ENCODE measurements at places on chromosomes 6 and 20.
A peak's percentile ranks its signal among the peaks of the same experiment; 100 is the strongest.

GRCh38 chr6:10478187-10479040, 42.7 kb upstream of the GCNT2 start:
- peak; percentile 75 for DNase-seq

DNA sequence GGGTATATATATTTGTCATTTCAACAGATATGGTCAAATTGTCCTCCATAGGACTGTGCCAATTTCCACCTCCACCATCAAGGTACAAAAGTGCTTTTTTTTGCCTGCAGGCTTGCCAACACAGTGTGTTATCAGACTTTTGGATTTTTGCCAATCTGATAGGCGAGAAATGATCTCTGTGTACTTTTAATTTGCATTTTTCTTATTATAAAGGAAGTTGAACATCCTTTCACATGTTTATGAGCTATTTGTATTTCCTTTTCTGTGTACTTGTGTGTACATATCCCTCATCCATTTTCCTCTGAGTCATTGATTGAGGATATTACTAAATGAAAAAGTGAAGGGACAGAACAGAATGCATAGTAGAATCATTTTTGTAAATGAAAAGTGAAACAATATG, 39.0 kb upstream of the PTPN1 start:
- DNase-seq = no peak

DNA sequence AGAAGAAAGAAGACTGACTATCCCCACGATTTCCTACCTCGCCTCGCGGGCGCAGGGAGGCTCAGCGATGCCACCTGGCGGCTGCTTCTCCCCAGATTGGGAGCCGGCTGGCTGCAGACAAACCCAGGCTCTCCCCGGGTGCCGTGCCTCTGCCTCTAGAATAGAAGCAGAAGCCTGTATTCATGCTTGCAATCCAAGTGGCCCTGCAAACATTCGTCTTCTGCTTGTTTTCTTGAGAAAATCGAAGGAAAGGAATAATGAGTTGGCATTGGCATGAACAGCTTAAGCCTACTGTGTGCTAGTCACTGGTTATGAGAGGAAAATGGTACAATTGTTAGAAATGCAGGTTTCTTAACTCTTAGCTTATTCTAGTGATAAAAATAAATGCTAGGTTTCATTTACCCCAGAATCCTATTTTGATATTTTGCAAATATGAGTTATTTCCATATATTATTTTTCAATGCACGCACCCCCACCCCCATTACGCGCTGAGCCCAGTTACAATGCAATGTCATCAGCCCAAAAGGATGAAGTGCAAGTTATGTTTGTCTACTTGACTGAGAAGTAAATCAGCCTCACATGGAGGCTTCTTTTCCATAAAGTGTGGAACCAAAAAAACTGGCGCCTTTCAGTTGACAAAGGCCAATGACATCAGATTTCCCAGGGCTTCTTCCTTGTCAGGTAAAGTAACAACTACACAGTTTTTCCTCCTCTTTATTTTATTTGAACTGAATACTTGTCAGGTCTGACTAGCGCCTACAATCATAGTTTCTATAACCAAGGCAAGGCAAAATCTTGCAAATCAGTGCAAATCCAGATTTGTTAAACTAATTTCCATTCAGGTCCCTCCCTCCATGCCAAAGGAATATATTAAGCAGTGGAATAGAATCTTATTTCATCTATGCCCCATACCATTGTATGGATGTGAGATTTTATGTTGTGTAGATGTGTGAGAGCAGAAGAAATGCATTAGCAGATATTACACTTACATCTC, 3.9 kb upstream of the SOX4 start:
- peak; percentile 90 for DNase-seq

DNA sequence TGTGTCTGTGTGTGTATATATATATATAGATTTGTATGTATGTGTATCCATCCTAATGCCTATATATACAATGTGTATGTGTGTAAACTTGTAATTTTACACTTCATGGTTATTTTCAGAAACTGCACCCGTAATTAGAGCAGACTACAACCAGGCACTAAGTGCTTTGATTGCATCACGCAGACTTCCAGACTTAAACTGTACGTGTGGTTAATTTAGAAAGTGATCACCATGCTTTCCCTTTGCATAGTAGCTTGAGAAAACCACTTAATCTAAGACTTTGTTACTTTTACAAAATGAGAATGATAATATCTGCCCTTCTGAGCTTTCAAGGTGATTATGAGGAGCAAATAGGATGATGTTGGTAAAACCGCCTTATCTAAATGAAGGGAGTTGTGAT, 50.1 kb upstream of the E2F3 start:
- no peak for DNase-seq

DNA sequence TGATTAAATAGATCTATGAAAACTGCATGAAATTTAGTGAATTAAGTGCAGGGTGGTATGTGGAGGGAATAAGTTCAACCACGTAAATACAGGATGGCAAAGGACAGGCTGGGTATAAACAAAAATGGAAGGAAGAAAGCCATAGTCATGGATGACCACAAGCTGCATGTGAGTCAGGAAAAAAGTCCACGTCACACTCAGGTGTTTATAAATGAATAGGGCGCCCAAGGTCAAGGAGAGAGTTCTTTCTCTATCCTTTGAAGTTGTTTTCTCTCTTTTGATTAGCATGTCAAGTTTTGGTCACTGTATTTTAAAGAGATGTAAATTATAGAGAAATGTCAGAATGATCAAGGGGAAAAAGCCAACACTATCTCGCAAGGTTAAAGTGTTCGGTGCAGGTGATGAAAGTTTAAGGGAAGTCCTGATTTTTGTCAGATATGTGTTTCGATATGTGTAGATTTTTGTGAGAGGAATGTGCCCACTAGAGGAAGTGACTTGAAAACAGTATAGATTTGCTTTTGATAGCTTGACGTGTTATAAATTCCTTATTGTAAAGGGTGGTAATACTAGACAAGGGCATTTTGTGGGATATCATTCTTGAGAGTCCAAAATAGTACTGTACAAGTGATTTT, 58.7 kb downstream of the MAP3K4 start:
- DNase-seq = no peak

DNA sequence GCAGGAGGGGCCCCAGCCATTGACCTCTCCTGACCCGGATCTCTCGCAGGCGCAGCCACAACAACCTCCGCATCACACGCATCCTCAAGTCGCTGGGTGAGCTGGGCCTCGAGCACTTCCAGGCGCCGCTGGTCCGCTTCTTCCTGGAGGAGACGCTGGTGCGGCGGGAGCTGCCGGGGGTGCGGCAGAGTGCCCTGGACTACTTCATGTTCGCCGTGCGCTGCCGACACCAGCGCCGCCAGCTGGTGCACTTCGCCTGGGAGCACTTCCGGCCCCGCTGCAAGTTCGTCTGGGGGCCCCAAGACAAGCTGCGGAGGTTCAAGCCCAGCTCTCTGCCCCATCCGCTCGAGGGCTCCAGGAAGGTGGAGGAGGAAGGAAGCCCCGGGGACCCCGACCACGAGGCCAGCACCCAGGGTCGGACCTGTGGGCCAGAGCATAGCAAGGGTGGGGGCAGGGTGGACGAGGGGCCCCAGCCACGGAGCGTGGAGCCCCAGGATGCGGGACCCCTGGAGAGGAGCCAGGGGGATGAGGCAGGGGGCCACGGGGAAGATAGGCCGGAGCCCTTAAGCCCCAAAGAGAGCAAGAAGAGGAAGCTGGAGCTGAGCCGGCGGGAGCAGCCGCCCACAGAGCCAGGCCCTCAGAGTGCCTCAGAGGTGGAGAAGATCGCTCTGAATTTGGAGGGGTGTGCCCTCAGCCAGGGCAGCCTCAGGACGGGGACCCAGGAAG, 4.5 kb upstream of the COL9A3 start:
- no peak for DNase-seq

DNA sequence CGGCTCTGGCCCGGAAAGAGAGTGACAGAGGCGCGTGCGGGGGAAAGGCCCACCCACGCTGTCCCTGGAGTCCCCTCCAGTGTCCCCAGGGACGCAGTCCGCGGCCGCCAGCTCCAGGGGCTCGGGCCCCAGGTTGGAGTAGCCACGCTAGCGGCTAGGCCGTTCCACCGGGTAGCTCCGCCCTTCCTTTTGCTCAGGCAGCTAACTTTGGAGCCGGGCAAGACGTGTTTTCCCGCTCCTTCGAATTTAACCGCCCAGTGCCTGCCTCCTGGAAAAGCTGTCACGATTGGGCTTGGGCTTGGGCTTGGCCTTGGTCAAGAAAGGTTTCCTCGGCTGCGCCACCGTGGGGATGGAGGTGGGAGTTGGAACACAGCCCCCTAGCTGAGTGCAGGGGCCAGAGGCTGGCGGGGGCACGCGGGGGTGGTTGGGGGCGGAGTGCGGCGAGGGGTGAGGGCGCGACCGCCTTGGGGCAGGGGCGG, 4.7 kb downstream of the LINC00237 start:
- DNase-seq = peak; percentile 91

GRCh38 chr6:133099573-133099972, 141.6 kb upstream of the EYA4 start:
- DNase-seq = peak; percentile 84

GRCh38 chr20:17767624-17768023, 67.9 kb downstream of the BANF2 start:
- DNase-seq = no peak

DNA sequence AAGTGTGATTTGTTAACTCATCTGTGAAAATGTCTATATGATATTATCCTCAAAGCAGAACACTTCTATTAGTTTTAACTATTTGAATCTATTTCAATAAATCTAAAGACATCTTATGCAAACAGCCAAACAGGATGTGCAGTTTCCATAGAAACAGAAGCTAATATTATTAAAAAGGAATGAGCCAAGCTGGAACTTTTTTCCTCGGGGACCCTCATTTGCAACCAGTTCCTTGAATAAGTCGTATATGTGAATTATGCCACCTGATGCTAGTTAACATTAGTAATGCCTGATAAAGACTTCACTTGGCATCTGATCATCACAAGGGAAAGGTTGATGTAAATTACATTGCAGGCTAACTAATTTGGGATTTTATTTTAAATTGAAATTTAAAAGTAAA, 216.9 kb upstream of the SMLR1 start:
- DNase-seq = no peak

DNA sequence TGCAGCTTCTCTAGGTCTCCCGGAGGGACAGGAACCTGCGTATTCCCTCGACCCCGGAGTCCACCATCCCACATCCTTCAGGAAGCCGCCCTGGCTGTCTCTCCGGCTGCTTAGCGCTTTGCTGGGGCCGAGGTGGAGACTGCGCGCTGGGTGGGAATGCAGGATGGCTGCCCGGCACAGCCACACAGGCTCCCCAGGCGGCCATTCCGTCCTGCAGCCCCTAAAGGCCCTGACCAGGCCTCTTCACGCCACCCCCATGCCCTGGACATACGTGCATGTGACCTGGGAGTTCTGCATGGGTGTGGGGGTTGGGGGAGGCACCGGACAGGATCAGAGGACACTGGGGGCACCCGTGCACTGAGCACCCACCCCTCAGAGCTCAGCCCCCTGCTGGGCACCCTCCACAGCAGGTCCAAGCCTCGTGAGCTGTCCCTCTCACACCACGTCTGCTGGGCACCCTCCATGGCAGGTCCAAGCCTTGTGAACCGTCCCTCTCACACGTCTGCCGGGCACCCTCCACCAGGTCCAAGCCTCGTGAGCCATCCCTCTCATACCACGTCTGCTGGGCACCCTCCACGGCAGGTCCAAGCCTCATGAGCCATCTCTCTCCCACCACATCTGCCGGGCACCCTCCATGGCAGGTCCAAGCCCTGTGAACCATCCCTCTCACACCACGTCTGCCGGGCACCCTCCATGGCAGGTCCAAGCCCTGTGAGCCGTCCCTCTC, 40.4 kb upstream of the CHRNA4 start:
- DNase-seq = no peak

GRCh38 chr6:150905769-150906168, 40.3 kb downstream of the MTHFD1L start:
- peak; percentile 37 for DNase-seq

DNA sequence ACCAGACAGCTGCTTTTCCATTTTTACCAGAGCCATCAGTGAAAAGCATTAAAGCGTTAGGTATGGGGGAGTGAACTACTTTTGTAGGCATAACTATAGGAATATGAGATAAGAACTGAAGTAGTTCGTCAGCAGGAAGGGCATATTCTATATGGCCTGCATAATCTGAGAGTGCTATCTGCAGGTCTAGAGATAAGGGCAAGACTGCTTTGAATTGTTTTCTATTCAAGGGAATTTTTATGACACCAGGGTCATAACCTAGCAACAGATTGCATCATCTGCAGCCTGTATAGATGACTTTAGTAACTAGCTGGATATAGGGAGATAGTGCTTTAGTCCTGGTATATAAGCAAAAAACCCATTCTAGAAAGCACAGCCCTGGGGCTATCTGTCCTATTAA, 437.3 kb upstream of the HTR1E start:
- DNase-seq = peak; percentile 23

DNA sequence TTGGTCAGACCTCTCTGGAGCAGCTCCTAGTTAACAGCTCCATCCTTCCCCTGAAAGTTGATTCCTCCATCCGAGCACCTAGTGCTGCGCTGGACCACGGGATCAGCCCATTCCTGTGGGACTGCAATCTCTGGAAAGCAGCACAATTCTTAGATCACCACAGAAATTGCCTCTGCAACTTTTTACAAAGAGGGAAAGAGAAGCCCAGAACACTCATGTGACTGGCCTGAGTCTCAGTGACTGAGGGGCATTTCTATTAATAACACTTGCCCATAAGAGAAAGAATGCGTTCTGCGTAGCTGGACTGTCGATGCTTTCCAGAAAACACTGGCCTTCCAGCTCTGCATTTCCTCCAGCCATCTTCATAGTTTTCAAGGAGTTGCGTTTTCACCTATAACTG, 18.3 kb downstream of the MPC1 start:
- no peak for DNase-seq

GRCh38 chr6:159953091-159953601, 15.7 kb upstream of the IGF2R start:
- DNase-seq = no peak

DNA sequence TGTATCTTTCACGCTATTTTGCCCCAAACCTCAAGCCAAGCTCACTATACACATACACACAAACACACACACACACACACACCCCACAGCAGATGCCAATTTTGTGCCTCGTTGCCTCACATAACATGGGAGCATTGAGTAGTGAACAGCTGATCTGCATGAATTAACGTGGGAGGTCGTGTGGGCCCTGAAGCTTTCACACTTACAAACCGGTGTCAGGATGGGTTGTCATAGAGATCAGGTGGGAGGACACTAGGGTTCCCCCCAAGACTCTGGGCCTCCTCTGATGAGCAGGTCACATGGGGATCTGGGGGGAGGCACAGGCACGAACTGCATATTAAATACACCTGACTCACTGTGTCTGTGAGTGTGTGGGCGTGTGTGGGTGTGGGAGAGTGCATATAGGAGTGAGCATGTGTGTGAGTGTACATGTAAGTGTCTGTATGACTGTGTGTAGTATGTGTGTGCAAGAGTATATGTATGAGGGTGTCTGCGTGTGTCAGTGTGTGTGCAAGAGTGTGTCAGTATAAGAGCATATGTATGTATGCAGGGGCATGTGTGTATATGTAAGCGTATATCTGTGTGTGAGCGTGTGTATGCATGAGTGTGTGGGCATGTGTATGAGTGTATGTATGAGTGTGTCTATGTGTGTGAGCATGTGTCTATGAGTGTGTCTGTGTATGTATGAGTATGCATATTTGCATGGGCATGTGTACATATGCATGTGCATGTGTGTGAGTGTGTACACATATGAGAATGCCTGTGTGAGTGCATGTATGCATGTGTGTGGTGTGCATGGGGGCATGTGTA, 370.4 kb downstream of the PREX1 start:
- DNase-seq = no peak
